ENCODE measurements at places on chromosomes 7 and 10.
A peak's percentile ranks its signal among the peaks of the same experiment; 100 is the strongest.

- DNase-seq: peak; percentile 95
These were observed 6.9 kb upstream of the CYP2E1 start for GRCh38 chr10:133520193-133520738.

DNA sequence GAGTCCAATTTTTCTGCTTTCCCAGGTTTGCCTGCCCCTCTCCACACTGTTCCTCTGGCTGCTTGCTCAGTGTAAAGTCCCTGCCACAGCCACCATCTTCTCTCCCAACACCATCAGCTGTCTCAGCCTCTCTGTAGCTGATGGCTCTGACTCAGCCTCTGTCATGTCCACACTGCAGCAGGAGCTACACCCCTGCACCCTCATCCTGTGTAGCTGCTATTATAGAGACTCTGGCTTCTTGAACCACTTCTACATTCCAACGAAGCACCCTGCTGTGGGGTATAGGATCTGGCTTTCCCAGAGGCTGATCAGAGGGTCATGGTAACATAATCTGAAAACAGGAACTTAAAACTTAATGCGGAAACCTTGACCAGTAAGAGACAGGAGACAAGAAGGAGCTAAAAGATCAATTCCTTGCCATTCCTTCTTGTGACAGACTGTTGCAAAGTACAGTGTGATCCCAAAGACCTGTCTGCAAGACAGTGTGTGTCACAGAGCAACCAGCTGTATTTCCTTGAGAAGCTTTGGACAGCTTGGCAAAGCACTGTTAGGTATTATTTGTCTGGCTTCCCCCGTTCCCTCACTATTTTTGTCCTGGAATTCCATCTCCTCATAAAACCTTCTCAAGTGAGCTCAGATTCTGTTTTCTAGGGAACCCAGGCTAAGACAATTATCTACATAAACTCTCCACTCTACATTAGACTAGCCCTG lies 42.3 kb downstream of the NRCAM start:
- DNase-seq: no peak

DNA sequence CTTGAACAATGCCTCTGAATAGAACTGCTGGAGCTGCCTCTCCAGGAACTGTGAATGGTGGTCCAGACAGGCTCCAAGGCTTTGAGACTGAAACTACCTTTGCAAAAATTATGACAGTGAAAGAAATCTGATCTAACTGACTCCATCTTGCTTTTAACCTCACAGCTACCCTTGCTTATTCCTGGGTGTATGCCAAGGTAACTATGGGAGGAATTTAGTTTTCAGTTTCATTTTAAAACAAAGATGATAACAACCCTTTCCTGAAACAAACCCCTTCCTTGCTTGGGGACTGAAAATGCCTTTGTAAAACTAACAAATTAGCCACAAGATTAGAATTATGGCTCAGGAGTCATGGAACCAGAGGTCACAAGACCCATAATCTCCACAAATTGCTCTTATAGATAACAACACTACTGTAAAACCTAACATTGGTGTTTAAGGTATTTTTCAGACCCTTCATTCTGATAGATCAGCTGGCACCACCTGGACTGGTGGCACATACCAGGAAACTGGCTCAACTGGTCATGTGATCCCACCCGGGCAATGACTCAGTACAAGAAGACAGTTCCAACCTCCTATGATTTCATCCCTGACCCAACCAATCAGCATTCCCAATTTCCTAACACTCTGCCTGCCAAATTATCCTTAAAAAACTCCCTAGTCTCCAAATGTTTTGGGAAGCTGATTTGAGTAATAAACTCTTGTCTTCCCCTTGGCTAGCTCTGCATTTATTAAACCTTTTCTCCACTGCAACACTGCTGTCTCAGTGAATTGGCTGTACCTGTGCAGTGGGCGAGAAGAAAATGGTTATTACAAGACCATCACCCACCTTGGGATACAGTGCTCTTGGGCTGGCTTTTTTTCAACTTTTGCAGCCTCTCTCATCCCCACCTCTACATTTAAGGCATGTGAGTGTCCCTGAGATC lies 608.1 kb downstream of the TYW1 start:
- DNase-seq: no peak

DNA sequence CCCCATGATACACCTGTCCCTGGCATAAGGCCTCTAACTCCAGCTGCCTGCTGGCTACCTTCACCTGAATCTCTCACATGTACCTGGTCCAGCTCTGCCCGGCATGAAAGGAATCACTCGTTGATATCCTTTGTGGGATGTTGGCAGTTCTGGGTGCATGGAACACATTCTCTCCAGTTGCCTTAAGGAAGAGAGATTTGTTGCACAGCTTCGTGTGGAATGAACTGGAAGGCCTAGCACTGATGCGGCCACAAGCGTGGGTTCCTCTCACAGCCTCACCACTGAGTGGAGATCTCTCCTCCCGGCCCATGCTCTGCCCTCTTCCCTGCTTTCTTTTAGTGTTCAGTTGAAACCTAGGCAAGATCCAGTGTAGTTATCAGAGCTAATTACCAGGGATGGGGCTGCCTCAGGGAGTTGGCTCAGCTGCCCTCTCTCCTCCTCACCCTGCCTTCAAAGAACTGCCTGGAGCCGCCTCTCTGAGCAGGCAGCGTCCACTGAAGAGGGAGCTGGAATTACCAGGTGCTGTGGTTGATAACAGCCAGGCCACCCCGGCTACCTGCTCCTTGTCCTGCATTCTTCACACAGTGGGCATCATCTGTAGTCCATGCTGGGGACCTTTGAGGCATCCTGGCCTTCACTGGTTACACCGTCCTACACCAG lies 194.3 kb downstream of the CCDC3 start:
- no peak for DNase-seq

- DNase-seq: no peak
These were observed 317.8 kb downstream of the SH2D4B start for GRCh38 chr10:80855348-80855971.

DNA sequence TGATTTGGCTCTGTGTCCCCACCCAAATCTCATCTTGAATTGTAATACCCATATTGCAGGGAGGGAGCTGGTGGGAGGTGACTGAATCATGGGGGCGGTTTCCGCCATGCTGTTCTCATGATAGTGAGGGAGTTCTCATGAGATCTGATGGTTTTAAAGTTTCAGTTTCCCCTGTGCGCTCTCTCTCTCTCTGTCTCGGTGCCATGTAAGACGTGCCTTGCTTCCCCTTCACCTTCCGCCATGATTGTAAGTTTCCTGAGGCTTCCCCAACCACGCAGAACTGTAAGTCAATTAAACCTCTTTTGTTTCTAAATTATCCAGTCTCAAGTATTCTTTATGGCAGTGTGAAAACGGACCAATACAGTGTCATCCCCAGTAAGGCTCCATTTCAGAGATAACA lies 48.3 kb upstream of the CHCHD3 start:
- DNase-seq: no peak

DNA sequence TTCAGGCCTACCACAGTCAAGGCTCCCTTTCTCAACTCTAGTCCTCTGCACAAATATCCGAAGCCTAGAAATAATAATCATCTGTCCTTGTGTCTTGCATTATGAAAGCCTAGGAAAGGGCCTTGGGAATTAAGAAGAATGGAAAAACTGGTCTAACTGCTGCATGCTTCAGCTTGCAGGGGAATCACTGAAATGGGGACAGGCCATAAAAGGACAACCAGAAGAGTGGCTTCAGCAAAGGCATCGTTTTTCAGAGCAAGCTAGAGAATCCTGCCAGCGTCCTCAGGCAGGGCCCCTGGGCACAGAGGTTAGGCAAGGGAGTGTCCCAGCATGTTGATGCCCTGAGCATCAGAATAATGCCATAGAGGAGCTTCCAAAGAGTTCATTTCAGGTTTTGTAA lies 13.2 kb downstream of the ERVW-1 start:
- no peak for DNase-seq

GRCh38 chr10:8073691-8074416 lies 19.4 kb downstream of the GATA3 start:
- no peak for DNase-seq

GRCh38 chr10:2936816-2937215 lies 130.5 kb upstream of the PFKP start:
- DNase-seq: no peak

- no peak for DNase-seq
These were observed 17.7 kb downstream of the CLIP2 start for GRCh38 chr7:74306730-74307469.

- no peak for DNase-seq
These were observed 36.9 kb upstream of the GOLGA7B start for GRCh38 chr10:97812696-97813095.

DNA sequence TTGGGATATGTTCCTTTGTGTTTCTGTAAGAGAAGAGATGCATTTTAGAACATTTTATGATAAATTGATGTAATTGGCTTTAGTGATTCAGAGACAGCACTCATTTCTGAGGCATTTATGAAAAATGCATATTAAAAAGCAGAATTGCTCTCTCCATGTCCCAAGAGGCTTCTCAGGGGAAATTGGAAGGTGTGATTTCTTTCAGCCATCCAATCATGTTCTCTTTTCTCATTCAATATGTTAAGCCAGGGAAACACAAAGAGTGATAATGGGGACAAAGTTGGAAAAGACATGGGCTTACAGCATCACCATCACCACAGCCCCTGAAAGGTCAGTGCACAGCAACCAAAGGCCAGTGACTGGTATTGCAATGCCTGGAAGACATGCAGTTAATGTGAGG lies 129.9 kb upstream of the COL1A2 start:
- DNase-seq: no peak

DNA sequence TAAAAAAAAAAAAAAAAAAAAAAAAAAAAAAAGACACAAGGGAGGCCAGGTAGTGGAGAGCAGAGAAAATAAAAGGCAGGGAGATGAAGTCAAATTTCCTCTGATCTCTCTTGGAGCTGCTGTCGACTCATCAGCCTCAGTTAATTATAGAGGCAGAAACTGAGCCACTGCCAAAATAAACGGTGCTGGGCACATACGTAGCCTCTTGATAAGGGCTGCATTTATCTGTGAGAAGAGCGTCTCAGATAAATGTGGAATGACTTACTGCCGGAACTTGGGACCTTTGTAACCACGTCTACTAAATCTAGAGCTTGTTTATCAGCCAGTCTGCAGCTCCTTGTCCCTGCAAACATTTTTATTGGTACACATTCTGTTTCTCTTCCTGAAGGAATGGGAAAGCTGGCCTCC lies 162.3 kb downstream of the BAMBI start:
- no peak for DNase-seq

DNA sequence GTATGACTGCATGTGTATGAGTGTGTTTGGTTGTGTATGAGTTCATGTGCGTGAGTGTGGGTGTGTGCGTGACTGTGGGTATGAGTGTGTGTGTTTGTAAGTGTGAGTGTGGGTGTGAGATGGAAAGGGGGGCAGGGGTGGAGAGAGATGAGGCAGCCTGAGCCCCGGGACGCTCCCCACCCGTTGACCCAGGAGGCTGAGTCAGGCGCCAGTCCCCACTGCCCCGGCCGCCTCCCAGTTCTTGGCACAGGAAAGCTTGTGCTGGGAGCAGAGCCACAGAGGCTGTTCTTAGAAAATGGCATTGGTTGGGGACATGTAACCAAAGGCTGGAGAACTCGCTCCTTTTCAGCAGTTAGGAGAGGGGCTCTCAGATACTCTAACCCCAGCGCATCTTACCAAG lies 27.8 kb upstream of the NUB1 start:
- peak; percentile 2 for DNase-seq

DNA sequence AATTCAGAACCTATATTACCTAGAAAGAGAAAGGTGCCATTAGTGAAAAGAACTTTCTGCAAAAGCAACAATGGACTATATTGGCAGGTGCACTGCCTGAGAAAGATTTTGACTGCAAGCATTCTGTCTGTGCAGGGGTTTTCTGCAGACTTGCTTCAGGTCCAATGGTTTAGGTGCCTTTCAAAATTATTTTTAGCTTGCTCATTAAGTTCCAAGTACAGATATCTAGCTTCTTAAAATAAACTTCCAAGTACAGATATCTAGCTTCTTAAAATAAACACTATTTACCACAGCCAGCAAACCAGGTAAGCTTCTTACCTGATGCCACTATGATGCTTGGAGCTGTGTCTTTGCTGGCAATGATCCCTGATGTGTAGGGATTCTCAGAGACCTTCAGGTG lies 485.2 kb downstream of the SORCS1 start:
- no peak for DNase-seq

- DNase-seq: no peak
These were observed 59.0 kb downstream of the ABCB1 start for GRCh38 chr7:87541648-87542047.

DNA sequence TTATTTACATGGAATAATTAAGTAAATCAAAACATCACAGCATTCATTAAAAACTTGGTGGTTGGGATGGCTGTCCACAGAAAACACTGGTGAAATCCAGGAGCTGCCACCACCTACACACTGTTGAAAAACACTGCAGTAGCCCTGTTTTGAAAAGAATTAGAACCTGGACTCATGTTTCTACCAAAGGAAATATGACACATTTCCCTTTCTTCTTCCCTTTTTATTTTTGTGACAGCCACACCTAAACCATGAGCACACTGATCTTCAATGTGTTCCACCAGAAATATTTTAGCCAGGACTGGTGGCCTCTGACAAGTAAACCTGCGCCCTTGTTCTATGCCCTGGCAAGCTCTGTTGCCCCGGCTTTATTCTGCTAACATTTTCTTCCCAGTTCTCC lies 3.3 kb downstream of the TMEM140 start:
- no peak for DNase-seq

DNA sequence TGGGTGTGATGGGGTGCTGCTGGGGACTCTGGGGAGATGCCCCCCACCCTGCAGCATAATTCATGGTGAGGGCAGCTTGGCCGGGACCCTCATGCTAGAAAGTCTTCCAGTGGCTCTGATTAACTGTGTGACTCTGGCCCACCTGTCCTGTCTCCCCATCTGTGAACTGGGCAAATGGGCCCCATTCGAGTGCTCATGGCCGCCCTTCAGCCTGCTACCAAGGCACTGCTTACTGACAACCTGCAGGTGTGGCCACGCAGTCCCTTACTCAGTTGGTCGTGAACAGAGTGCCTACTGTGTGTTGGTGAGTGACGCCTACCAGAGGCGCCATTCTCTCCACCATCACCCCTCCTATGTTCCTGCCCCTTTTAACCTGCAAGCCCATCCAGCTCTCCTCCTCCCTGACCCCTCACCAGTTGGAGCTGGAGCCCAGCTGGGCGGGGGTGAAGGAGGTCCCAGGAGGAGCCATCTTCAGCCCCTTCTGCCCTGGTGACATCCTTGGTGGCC lies 109.4 kb downstream of the ZMIZ1 start:
- DNase-seq: no peak

DNA sequence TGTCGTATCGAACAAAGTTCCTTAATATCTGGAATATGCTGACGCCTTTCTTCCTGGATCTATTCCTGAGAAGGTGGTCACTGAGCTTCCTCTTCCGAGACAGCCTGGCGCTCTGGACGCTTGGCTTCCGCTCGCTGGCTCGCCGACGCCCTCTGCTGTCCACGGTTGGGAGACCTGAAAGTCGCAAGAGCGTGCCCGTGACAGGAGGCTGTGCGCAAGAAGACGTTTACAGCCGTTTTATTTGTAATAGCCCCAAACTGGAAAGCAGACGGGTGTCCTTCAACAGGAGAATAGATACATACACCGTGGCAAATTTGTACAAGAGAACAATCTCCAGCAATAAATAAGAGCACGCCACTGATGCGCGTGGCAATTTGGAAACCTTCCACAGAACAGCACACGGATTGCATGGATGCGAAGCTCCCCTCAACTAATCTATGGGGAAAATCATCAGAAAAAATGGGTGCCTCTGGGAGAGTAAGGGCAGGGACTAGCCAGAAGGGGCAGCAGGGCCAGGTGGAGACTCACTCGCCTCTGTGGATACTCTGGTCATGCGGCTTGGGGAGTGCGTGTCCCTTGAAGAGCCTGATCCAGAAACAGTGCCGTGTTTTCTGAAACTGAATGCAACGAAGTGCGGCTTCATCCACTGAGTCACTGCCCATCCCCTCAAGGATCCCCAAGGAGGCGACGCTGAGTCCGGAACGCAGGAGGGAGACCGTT lies 41.5 kb upstream of the BNIP3 start:
- peak; percentile 65 for DNase-seq

Measured in stimulated activated CD4-positive, alpha-beta T cell treated with anti-CD3 and anti-CD28 coated beads, Interleukin-4, amount 100 ng/mL, for 4 hours (primary cell).